Endodermal cell (in vitro differentiated cells): ENCODE measurements at places on chromosomes 3 and 15. TPM values are rescaled to one million over a fixed set of nuclear protein-coding genes. Genes with fewer than 3 reads are reported as not detected.

CDHR4 gene
- not detected in 2 replicates for total RNA-seq

PSTPIP1 gene
- 1.4 to 2.2 TPM (median 1.5 TPM) in 3 replicates for total RNA-seq

GRCh38 chr3:10703875-10704274 is 112.2 kb upstream of the SLC6A11 start:
- H3K27ac ChIP-seq: no peak overlapping the region
- H3K36me3 ChIP-seq: no peaks in the 10 kb centered on the region
- H3K4me1 ChIP-seq: no peaks in the 10 kb centered on the region
- peaks cover 60% of the 10 kb centered on the region for H3K27me3 ChIP-seq
- no peak overlapping the region for H3K4me3 ChIP-seq
- peak; percentile 89 for DNase-seq

GRCh38 chr3:25107918-25108617 is 320.0 kb upstream of the RARB start:
- H3K4me1 ChIP-seq: no peaks in the 10 kb centered on the region
- H3K27ac ChIP-seq: no peak overlapping the region
- no peaks in the 10 kb centered on the region for H3K36me3 ChIP-seq
- no peak for DNase-seq
- no peak overlapping the region for H3K4me3 ChIP-seq

GRCh38 chr15:58597943-58598828 is 151.3 kb downstream of the ADAM10 start:
- peak overlapping the region; percentile 21 for H3K27ac ChIP-seq
- no peaks in the 10 kb centered on the region for H3K27me3 ChIP-seq

- no peaks in the 10 kb centered on the region for H3K36me3 ChIP-seq
- no peak overlapping the region for H3K27ac ChIP-seq
- no peak overlapping the region for H3K4me3 ChIP-seq
- H3K4me1 ChIP-seq: no peaks in the 10 kb centered on the region
- DNase-seq: no peak
- H3K27me3 ChIP-seq: no peaks in the 10 kb centered on the region
These were observed 332.2 kb downstream of the AGBL1 start for GRCh38 chr15:86411916-86412315.
